Ammon's horn (tissue), 1 donor: ENCODE measurements at places on chromosomes 1 and 21.

- no peak for DNase-seq
These were observed 91.1 kb downstream of the SSBP3 start for GRCh38 chr1:54315099-54315498.

- no peak for DNase-seq
These were observed 54.7 kb downstream of the SLC37A1 start for GRCh38 chr21:42568376-42568775.

DNA sequence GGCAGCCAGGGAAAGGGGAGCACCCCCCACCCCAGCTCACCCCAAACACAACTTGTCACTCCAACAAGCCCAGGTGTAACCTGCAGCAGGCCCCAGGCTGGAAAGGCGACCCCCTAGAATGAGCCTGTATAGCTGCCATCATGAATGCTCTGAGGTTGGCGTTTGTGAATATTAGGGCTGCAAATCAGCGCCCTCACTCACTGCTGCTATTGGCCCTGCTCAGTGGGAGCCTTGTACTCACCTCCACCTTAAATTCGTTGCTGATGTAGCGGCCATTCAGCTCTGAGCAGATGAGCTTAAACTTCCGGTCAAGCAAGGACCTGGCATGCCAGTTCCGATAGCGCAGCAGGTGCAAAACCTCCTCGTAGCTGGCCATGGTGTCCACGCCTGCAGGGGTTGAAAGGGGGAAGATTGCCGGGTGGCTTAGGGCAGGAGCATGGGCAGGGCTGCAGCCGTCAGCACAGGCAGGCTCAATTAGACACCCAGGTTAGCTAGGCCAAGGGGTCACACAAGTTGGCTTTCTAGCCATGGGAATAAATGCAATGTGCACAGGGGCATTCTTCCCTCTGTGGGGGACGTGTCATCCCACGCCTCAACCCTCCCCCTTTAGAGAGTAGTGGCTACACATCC lies 81.7 kb downstream of the PIK3CD start:
- DNase-seq: no peak

DNA sequence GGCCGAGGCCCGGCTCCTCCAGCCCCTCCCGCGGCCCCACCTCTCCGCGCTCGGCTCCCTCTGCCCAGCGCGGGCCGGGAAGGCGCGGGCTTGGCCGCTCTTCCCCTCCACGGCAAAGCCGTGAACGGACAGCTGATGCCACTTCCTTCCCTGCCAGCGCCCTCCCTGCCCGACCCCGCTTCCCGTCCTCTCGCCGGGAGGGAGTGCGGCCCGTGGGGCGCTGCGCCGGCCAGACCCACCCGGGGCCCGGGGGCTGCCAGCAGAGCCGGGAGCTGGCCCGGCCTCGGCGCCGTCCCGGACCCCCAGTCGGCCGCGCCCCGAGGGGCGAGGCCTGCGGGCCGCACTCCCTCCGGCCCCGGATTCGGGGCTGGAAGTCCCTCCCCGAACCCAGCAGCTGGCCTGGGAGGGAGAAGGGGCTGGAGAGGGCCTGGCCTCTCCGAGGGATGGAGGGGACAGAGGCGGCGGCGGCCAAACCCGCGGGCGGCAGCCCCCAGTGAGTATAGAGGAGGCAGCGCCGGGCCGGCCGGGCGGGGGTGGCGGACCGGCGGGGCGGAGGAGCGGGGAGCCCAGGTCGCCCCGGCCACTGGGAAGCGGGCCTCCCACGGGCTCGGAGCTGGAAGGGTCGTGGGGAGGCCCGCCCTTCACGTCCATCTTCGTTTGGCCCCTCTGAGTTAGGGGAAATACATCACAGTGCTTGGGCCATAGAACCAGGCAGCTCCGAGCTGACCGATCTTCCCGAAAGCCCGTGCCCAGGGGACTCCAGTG lies at the start of gene KIAA1614:
Gene KIAA1614, plus strand, starts transcription at position 97 of the 765 bp plus-strand sequence. Its CDS starts 347 bp downstream, at position 444.
- peak; percentile 46 for DNase-seq

DNA sequence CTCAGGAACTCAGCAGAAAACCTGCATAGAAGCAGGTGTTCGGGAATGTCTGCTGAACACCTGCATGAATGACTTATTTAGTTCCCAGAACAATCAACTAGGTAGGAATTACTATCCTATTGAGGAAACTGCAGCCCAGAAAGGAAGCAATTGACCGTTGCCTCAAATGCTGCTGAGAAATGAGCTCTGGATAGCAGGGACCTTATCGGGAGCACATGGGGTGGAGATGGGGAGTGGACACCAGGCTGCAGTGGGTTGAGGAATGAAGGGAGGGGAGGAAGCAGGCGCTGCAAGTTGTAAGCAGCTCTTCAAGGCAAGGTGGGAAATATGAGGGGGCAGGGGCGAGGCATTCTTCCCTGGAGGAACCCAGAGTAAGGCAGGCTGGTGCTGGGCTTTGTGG lies 10.8 kb upstream of the CDCP2 start:
- no peak for DNase-seq

DNA sequence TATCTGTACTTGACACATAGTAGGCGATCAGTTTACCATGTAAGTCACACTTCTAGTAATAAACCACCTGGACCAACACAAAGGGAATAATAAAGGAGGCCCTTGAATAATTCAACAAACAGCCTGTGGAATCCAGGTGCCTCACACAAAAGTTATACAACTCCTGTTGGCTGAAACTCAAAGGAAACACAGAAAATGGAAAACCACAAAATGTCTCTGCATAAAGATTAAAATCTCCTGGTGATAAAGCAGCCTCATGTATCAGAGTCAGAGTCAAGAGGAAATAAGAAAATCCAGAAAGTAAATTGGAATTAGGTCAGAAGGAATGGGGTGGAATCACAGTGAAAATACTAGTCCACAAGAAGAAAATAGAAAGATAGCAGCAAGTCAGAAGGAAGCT lies 592.5 kb downstream of the NPHP4 start:
- DNase-seq: no peak

- no peak for DNase-seq
These were observed 18.8 kb upstream of the LRRC8D start for GRCh38 chr1:89802051-89802450.

DNA sequence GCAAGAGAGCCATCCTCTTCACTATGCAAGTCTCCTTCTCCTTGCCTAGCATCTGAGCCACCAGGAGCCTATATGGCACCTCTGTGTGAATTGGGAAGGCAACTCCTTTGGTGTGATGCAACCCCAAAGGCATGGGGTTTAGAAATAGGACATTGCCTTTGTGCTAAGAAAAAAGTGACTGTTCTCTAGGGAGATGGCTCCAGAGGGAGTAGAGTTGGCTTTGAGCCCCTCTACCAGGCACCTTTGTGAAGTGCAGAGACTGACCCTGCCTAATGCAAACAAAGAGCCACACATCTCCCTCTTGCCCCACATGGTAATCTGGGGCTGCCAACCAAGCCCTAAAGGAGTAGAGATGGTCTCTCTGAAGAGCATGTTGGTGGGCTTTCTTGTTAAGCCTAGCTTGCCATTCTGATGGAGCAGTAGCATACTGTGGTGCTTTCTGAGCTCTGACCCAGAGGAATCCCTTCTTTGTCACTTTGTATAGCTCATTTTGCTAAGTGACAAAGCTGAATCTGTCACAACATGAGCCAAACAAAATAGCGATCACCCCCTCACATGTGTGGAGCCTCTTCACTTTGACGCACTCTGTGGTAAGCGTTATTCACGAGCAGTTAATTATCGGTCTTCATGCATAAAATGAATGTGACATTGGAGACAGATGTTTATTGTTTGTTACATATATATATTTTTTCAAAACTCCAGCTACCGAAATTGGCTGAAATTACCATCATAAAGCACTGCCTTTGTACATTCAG lies 74.4 kb downstream of the RWDD3 start:
- DNase-seq: no peak

GRCh38 chr1:4079815-4080214 lies 179.7 kb upstream of the C1orf174 start:
- DNase-seq: no peak

GRCh38 chr1:36797761-36798160 lies 236.6 kb downstream of the GRIK3 start:
- no peak for DNase-seq

- no peak for DNase-seq
These were observed 25.8 kb downstream of the SMIM12 start for GRCh38 chr1:34833711-34834110.

GRCh38 chr1:178650934-178651511 lies 74.0 kb upstream of the RALGPS2 start:
- no peak for DNase-seq

GRCh38 chr1:32635508-32636277 lies 14.7 kb downstream of the ZBTB8OS start:
- no peak for DNase-seq

DNA sequence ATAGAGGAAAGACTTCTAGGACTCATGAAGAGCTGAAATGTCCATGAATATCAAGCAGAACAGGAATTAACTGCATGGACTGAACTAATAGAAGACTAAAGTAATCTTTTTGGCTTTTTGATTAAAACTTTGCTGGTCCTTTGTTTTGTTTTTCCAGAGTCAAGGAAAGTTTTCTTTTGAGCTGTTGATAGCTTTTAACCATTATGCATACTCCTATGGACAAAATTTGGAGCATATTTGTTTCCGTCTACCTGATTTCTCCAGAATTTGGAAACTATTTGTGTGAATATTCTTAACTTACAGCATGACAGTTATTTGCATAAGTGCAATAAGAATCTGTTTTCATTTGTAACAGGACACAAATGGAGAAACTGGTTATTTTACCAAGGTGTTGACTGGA lies 24.5 kb upstream of the CYP4B1 start:
- no peak for DNase-seq
